Activated T-helper 9 cell treated with anti-CD3 and anti-CD28 coated beads, Interleukin-2, amount 50 U/mL, for 16 hours (primary cell): ENCODE measurements at places on chromosomes 5 and 9.

- no peak for DNase-seq
These were observed 413.9 kb downstream of the GADD45G start for GRCh38 chr9:90018688-90019087.

- peak; percentile 38 for DNase-seq
These were observed 653 bp upstream of the HNRNPH1 start for GRCh38 chr5:179623906-179624741.

GRCh38 chr9:98765256-98765655 is 31.1 kb downstream of the ANKS6 start:
- DNase-seq = no peak

- no peak for DNase-seq
These were observed 3.3 kb downstream of the HOMER1 start for GRCh38 chr5:79510638-79511037.

DNA sequence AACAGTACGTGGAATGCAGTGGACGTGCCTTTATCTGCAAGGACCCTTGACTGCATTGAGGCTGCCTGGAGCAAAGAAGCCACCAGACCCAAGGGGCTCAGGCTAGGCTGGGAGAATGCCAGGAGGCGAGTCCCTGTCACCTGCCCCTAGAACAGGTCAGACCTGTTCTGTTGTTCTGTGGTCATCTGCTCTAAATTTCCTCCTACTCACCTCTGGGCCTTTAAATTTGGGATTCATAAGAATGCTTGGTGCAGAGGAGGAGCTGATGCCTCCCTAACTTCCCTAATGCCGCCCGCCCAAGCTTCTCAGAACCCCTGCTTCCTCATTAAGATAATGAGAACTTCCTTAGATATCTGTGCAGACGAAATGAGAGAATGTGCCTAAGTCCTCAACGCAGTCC is 32.0 kb downstream of the DAPK1 start:
- no peak for DNase-seq

DNA sequence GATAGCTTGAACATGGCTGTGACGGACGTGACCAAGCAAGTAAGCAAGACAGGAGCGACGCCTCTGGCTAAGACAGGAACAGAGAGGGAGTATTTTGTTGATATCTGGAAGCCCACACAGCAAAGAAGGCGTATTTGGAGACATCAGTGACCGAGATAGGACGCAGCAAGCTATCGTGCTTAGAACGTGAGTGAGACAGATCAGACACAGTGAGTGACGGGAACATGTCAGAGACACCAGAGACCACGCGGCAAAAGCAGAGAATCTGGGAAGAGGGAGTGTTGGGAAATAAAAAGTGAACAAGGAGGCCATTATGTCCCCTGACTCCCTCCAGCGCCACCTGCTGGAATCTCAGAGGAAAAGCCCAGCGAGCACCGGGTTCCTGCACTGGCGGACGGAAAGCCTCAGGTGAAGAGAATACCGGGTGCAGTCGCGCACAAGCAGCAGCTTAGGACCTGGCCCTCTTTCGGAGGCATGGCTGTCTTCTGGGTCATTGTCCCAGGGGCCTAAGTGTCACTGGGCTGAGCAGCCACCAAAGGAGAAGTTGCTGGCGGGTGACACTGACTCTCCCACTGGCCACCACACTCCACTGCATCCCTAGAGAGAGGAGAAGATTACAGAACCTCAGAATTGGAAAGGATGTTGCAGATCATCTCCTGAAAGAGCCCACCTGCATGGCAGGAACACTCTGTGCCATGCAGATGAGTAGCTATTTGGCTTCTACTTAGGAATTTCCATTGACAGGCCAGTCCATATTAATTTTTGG is 99.1 kb downstream of the FBXO38 start:
- DNase-seq = peak; percentile 30

DNA sequence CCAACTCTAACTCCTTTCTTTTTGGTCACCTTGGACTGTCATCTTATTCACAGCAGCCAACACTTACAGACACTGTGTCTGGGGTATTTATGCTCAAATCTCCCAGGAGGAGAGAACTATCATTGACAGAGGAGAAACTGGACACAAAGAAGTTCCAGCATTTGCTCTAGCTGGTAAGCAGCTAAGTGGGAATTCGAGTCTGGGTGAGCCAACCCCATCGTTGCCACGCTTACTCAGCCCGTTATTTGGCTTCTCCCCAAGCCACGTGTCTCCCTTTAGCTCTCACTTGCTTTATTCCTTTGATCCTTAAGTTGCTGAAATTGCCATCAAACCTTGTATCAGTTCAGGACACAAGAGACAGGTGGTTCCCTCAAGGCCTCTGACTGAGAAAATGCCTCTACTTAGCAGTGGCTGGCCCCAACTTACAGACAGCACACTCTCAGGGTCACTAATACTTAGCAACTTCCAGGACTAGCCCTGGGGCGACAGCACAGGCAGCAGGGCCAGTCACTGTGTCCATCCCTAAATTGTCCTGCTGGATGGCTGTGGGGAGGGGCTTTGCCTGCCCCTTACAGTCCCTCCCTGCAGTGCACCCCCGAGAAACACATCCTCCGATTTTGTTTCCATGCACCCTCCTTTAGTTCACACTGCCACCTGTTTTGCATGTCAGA is 1.4 kb downstream of the SLC36A2 start:
- DNase-seq = no peak

GRCh38 chr9:98701576-98701975 is 7.2 kb downstream of the GABBR2 start:
- no peak for DNase-seq

- DNase-seq = no peak
These were observed 60.5 kb upstream of the ANKRD33B start for GRCh38 chr5:10503321-10503720.

- DNase-seq = no peak
These were observed 18.3 kb downstream of the ASPN start for GRCh38 chr9:92463984-92464383.

DNA sequence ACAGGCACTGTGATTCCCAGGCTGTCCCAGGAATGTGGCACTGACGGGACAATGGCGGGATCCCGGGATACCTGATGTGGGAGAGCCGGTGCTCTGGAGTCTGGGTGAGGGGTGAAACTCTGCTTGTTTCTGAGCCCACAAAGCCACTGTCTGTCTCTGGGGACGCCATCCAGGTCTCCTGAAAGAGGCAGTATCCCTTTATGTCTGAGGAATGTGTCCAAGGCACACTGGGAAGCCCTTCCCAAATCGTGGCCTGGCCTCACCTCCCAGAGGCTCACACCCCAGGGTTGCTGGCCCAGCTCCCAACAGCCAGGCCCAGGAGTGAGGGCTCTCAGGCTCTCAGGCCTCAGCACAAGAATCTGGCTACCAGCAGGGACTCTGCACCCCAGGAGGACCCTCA is 27.1 kb downstream of the ORM2 start:
- no peak for DNase-seq

- DNase-seq = no peak
These were observed 1226.8 kb upstream of the NUDT12 start for GRCh38 chr5:104789366-104789765.

- no peak for DNase-seq
These were observed 29.2 kb downstream of the CSNK1A1 start for GRCh38 chr5:149521739-149522685.

DNA sequence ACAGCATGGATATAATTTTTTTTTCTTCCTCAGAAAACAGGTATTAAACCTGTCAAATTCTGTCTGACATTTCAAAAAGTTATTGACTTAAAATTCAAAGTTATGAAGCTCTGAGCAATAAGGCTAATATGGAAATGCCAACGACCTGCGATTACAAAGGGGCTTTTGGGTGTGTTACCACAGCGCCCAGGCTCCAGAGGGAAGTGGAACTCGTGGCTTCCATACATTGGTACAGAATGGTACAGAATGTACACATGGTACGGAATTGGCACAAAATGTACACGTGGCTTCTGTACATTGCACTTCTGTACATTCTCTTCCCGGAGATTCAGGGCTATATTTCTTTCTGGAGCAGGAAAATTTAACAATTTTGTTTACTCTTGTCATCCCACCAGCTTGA is 225.1 kb upstream of the TBCA start:
- DNase-seq = no peak

DNA sequence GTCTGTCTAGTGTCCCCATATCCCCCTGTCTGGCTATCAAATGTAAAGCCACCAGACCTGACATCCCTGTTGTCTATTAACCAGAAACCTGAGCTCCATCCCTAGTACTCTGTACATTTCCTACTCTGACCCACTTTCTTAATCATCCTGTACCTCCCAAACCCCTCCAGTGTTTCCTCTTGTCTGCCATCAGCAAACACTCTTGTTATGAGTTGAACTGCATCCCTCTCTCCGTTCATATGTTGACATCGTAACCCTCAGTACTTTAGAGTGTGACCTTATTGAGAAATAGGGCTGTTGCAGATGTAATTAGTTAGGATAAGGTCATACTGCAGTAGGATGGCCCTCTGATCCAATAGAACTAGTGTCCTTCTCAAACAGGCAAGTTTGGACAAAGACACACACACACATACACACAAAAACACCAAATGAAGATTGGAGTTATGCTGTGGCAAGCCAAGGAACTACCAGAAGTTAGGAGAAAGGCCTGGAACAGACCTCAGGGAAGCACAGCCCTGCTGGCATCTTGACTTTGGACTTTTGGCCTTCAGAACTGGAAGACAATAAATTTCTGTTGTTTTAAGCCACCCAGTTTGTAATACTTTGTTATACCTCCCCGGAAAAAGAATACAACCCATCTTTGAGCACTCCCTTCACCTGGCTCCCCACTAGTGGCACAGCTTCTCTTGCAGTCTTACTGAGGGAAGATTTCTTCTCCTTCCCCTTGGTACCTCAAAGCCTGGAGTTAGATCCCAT is 180.0 kb upstream of the PTGER4 start:
- DNase-seq = no peak

GRCh38 chr9:108074900-108075299 is 585.3 kb upstream of the KLF4 start:
- no peak for DNase-seq

DNA sequence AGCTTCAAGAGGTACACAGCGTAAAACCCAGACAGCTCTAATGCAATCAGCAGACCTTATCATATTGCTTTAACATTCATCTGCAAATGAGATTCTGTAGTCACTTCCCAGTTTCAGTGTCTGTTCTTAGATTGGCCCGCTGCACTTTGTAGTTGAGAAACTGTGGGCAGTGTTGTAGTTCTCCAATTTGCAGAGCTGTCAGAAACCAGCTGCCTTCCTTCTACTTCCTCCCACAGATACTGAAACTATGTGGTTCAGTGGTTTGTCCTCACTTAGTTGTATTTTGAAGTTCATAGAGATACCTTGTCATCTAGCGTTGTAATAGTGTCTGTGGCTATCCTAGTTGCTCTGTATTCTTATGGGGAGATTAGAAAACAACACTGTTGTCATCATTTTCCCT is 39.6 kb upstream of the TRIM36 start:
- no peak for DNase-seq

GRCh38 chr5:9240431-9240830 is 305.4 kb downstream of the SEMA5A start:
- DNase-seq = no peak

DNA sequence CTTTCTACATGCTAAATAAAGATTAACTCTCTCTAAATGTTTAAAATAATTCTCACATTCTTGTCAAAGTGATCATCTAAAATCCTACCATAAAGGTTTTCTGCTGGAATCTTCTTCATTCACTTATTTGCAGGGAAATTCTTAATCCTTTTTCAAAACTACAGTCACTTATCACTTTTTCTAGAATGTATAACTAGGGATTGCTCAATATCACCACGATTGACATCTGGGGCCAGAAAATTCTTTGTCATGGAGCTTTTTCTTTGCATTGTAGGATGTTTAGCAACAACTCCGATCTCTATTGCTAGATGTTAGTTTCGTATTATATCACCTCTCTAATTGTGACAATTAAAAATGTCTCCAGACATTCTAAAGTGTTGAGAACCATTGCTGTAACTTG is 344.9 kb upstream of the PIK3R1 start:
- DNase-seq = no peak

DNA sequence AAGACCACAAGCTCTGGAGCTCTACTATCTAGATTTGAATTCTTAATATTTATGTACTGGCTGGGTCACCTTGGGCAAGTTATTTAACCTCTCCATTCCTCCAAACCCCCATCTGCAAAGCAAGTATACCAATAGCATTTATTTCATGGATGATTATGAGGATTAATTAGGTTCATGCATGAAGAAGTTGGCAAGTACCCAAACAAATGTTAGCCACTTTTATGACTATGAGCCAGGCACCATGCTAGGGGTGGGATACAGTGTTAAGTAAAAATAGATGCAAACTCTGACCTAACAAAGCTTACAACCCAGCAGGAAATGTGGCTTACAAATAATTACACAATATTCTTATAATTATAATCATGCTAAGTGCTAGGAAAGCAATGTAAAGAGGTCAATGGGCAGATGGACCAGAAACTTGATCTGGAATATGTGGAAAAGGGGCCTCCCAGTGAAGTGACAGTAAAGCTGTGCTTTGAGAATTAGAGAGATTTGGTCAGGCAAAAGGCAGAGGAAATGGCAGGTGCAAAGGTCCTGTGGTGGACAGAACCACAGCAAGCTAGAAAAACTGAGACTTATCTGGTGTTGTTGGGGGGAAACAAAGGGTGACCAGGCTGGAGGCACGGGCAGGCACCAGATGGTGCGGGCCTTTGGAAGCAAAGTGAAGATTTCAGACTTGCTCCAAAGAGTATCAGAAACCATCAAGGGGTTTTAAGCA is 525.2 kb upstream of the TRPC7 start:
- no peak for DNase-seq

DNA sequence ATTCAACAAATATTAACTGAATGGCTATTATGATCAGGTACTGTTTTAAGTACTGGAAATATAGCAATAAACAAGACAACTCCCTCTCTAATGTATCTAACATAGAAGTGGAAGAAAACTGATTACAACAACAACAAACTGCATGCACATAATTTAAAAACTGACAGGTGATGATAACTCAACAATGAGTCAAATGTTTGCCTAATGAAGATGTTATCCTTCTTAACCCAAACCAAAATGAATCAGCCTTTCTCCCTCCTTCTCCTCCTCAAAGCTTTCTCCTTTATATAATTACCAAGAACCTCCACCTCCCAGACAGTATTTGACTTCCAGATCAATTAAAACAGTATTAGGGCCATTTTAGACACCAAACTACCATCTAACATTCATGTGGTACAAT is 49.3 kb downstream of the RICTOR start:
- no peak for DNase-seq

GRCh38 chr5:147853372-147853987 is 22.0 kb upstream of the SPINK1 start:
- no peak for DNase-seq

- no peak for DNase-seq
These were observed 15.2 kb upstream of the SPATA9 start for GRCh38 chr5:95697781-95698681.

GRCh38 chr9:108823829-108824228 is 32.0 kb downstream of the ACTL7B start:
- DNase-seq = no peak
